ENCODE measurements at places on chromosomes 2 and 18.

DNA sequence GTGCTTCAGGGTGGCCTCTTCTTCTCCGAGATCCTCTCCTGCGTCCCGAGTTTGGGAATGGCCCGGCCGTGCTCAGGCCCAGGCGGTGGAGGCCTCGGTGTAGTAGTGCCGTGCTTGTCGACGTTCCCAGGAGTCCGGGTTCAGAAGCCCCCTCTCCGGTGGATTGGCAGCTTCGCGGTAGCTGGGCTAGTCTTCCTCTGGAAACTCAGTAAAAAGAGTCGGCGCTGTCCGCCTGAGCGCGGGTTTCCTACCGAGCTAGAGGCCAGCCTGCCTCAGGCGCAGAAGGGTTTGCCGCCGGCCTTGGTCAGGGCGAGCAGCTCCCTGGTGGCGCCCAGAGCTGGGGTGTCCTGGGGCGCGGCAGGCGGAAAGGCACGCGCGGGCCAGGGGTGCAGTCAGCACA, 3.2 kb downstream of the RALBP1 start:
- DNase-seq = no peak

DNA sequence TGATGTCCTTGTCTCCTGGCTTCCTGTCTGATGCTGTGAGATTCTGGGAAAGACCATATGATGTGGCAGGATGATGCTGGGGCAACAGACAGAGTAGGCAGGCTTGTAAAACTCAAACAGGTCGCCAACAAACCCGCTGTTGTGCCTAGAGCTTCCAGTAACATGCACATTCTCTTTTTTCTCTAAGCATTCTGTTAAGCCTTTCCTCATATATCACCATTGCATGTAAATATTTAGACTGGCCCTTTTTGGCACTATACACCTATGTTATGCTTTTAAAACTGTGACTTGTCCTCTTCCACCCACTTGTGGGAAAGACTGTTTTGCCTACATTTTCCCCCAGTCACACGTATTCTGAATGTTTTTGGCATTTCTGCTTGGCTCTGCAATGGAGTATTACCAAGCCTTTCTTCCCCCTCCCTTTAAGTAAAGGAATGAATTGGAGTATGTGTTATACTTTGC, 250.4 kb upstream of the TANK start:
- no peak for DNase-seq

DNA sequence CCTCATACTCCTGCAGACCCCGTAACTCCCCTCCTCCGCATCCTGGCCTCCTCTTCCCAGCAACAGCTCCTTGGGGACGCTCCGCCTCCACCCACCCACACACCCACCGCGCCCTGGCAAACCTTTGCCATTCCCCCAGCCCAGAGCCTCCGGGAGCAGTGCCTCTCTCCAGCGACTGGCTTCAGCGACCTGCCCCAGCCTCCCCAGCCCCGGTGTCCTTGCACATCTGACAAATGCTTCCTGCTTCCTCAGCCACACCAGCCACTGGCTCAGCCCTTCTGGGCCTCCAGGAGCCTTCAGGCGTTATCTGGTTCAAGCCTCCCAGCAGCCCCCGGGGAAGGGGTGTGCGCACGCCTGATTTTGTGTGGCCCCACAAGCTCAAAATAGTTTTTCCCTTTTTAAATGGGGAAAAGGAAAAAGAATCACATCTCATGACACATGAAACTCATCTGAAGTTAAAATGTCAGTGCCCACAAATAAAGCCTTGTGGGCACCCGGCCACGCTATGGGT, 14.2 kb downstream of the ESPNL start:
- DNase-seq = no peak

GRCh38 chr2:190409616-190410015, 1.5 kb downstream of the MFSD6 start:
- DNase-seq = no peak

GRCh38 chr18:77113361-77114151, 19.0 kb downstream of the MBP start:
- DNase-seq = no peak

DNA sequence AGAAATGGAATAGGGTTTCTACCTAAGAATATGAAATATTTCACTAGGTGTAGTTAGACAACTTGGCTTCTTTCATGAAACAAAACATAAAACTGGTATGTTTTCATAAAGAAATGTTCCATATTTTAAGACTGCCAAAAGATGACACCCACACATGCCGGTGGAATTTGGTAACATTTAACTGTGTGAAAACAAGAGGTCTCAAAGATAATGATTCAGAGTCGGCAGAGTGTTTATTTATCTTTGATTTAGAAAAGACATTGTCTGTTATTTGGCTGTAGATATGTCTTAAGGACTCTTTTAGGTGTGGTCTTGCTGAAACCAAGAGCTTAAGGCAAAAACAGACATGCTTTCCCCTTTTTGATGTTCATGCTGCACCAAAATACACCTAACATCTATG, 63.5 kb upstream of the FN1 start:
- DNase-seq = no peak

DNA sequence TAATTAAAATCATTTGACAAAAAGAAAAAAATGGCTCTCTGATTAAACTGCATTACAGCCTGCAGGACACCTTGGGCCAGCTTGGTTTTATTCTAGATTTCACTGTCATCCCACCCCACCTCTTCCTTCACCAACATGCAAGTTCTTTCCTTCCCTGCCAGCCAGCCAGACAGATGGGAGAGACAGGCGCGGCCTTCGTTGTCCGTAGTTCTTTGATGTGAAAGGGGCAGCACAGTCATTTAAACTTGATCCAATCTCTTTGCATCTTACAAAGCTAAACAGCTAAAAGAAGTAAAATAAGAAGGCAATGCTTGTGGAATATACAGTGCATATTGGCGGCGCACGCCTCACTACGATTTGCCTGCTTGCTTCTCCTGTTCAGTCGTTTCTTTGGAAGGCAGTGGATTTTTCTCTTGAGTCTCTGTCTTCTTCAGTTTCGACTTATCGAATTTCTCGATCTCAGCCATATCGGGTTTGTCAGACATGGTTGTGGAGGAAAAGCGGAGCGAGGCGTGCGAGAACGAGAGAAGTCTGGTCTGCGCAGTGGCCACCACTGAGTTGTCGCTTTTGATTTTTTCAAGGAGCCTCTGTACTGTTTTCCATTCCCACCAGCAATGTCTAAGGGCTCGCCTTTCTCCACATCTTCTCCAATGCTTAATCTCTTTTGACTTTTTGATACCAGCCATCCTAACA, 22.4 kb downstream of the COLEC11 start:
- DNase-seq = no peak

- DNase-seq = no peak
Measured at GRCh38 chr2:46879511-46879910, 36.1 kb downstream of the MCFD2 start.

GRCh38 chr2:62136956-62137830, 58.7 kb upstream of the B3GNT2 start:
- DNase-seq = no peak

DNA sequence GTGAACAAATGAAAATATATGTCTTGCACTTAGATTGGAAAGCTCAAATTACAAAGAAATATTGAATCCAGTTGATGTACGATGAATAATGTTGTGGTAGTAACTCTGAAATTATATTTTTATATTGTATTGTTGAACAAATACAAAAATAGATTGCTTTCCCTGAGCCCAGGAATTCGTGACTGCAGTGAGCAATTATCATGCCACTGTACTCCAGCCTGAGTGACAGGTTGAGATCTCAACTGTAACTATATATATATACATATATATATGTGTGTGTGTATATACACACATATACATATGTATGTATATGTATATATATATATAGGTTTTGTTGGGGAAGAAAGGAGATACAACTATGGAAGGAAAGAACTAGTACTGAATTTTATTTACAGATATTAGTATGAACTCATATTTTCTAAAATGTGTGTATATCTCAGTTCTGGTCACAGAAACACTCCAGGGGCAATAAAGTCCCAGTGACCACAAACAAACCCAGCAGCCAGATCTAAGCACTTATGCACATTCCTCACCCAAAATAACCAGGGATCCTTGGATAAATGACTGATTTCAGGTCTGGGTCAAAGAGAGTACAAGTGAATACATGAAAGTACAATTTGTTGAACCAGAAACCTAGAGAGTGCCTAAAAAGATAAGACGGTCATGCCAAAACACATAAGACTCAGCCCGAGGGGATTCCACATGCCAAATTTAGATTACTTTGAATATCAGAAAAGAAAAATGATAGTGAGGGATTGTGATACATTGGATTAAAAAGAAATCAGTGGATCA, 146.3 kb downstream of the TMX3 start:
- no peak for DNase-seq
